ENCODE measurements at places on chromosomes 4 and X. TPM values are rescaled to one million over a fixed set of nuclear protein-coding genes. Genes with fewer than 3 reads are reported as not detected.
A peak's percentile ranks its signal among the peaks of the same experiment; 100 is the strongest.

- DNase-seq = no peak
These were observed 25.3 kb upstream of the NWD2 start for GRCh38 chr4:37219242-37219641.

DNA sequence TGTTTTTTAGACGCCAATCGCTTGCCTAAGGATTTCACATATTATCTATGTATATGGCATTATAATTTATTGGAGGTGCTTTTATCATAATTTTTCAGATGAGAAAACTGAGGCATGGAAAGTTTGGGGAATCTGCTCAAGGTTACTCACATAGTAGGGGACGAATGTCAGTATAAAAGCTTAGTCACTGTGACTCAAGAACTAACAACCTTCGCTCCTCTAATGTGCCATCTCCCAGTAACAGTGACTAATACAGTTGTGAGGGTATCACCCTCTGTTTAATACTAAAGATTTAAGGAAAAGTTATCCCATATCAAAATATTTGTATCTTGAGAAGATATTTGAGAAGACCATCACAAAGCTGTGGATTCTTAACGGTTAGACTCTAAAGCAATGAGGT lies 353.1 kb upstream of the SPOCK3 start:
- DNase-seq = no peak

GRCh38 chr4:140995058-140995457 lies 138.2 kb downstream of the RNF150 start:
- DNase-seq = no peak

DNA sequence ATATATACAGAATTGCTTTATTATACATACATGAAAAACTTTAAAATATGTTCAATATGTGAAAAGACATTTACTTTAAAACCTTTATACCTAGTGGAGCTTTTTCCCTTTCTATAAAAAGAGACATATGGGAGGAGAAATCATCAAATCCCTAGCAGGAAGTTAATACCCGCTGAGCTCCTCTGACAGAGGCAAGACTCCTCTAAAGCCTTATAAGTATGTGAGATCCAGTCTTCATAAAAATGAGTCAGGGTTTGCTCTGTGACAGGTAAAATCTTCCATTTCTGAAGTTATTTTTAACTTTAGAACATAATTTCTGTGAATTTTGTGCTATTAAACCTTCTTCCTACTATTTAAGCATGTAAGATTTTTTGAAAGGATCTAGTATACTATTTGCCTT lies 634.4 kb upstream of the AADAT start:
- no peak for DNase-seq

- no peak for DNase-seq
These were observed 49.5 kb downstream of the SHROOM2 start for GRCh38 chrX:9835585-9836210.

GRCh38 chr4:54852054-54852453 lies 194.3 kb downstream of the KIT start:
- no peak for DNase-seq

GRCh38 chr4:24657768-24658617 lies 73.6 kb upstream of the DHX15 start:
- DNase-seq = peak; percentile 60

DNA sequence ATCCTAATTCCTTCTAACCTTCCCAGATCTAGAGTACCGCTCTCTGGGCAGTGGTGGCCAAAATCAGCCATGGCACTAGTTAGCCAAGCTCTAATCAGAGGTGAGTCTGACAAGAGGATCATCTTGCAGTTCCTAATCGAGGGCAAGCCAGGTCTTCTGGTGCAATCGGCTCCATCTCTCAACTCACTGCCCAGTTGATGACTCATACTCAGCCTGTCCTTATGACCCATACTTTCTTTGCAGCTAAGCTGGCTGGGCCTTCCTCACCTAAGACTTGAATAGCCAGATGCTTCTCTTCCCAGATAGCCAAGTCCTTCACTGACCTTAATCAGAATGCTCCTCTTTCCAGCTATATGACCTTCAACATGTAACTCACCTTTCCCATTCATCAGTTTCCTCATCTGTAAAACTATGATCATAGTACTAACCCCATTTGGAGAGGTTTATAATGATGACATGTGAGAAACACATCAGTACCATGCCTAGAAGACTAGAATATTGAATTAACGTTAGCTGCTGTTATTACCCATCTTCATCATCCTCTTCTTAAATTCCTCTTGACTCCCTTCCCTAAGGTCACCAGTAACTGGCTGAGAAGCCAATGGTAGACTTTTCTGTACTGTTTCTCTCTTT lies 57.1 kb downstream of the RELL1 start:
- no peak for DNase-seq

The HHIP gene
- 2.8 TPM for total RNA-seq

The TMEM154 gene
- total RNA-seq = 86.5 TPM

The TMEM47 gene
- 70.8 TPM for total RNA-seq

Data from ureter (tissue), 1 donor.